ENCODE measurements at places on chromosomes 6 and 20. TPM values are rescaled to one million over a fixed set of nuclear protein-coding genes. Genes with fewer than 3 reads are reported as not detected.

MUC21 gene
- total RNA-seq, result not detected

MUCL3 gene
- not detected for total RNA-seq

DNA sequence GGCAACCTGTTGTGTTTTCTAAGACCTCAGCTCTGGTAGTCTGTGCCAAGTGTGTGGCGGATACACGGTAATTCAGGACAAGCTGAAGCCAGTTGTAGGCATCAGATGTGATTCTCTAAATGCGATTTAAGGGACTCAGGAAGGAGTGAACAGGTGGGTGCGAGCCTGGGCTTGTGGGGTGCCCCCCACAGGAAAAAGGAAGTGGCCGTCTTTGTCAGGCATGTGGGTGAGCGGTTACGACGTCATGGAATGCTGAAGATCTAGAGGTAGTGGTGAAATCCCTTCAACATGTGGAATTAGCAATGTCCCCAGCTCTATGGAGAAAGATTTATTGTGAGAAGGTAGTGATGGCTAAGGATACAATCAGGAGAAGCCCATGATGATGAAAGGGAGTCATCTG, 95.1 kb upstream of the EXOC2 start:
- DNase-seq, result no peak

DNA sequence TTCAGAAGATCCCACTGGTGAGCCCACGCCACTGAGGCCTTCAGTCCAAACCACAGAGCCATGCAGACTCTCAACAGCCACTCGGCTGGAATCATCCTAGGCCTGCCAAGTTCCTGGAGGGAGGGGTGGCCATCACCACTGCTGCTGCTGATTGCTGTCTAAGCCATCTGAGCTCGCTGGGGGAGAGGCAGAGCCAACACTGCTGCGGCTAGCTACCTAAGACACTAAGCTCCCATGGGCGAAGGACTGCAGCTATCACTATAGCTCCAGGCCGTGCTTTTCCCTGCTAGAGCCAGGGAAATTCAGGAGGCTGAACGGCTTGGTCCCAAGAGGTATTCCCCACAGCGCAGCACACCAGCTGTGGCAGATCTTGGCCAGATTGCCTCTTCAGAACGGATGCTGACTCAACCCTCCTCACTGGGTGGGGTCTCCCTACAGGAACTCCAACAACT, 73.6 kb downstream of the TBC1D32 start:
- DNase-seq, result peak; percentile 28

GRCh38 chr6:116969211-116969863, 92.3 kb downstream of the RFX6 start:
- peak; percentile 50 for DNase-seq

GRCh38 chr6:74269600-74269858, 573.5 kb downstream of the CD109 start:
- no peak for DNase-seq

GRCh38 chr6:33431880-33432541, 12.1 kb downstream of the SYNGAP1 start:
- DNase-seq, result no peak

DNA sequence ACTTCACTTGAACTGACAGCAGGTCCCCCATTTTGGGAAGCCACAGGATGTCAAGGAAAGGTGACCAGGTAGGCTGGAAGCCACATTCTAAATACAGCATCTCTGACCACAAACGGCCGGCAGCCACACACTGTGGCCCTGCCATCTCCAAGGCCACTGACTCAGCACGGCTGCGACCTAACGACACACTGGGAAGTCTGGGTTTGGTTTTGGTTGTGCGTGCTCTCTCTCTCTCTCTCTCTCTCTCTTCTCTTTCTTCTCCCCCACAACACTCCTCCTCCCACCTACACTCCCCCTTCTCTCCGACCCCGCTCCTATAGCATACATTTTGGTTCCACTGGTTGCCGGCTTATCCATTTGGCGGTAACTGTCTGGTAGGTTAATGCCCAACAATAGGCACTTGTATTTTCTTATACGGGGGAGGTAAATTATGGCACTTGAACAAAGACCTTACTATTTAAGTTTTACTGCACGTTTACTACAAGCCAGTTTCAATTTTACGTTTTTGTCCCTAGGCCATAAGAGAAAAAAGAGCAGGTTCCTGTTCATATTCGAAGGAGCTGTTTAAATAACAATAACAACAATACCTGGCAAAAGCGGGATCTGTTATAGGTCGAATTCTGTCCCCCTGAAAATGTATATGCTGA, 103.6 kb downstream of the GMDS start:
- no peak for DNase-seq

CYP39A1 gene
- total RNA-seq, result 0.13 TPM

- DNase-seq, result no peak
Observed at GRCh38 chr20:38132156-38132909, 32.7 kb downstream of the TGM2 start.

DNA sequence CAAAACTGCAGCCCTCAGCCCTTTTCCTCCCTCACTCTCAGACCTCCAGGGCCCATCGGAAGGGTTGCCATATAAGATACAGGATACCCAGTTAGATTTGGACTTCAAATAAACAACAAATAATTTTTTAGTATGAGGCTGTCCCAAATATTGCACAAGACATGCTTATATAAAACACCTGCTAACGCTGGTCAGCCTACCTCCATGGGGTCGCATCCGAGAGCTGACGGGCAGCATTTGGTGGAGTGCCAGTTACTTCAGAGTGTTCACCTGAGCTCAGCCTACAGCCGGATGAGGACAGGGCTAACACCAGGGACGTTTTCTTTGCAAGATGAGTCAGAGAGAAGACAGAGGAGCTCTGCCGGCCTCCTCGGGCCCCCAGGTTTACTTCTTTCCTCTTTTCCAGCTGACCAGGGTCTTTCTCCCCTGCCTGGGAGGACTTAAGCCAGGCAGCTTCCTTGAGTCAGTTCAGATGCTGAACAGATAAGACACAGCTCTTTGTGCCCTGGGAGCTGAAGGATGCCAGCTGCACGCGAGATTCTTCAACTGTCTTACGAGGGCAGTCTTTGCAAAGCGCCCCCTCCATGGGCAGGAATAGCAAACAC, 141.2 kb upstream of the KCNG1 start:
- DNase-seq, result no peak

DNA sequence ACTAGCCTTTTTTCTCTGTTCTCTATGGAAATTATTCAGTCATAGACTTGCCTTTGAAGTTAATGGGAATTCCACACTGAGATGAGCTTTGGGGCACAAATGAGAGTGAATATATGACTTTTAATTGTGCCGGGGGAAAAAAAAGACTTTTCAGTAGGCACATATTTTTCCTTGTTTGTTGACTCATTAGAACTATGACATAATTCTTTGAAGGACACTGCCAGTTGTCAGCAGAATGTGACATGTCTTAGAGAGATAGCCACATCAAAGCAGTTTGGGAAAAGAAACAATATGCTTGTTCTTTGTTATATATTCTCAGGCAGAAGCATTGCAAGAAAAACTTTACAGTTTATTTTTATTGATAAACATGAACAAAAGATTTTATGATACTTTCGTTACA, 138.3 kb downstream of the COL9A1 start:
- peak; percentile 83 for DNase-seq

SIRPA gene
- 7.8 TPM for total RNA-seq

- no peak for DNase-seq
Observed at GRCh38 chr6:80930376-80930775, 822.1 kb downstream of the TENT5A start.

DNA sequence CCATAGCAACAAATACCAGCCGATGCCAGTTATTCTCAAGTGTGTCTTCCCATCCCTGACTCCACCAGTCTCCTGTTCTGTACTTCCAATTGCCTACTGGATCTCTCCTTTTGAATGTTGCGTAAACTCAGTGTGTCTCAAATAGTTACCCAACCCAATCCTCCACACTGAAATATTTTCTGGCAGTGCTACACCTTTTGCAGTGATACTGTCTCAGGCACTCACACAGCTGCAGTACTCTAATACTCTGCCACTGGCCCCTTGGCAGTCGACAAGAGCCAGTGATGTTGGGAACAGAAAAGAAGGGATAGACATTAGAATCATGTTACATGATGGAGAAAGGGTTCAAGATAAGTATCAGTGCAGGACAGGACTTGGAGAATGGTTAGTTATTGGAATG, 31.8 kb upstream of the FOXO3 start:
- DNase-seq, result no peak

ENPP5 gene
- total RNA-seq, result 1.3 TPM
